NCI-H1105 (cell line): ENCODE measurements at places on chromosomes 3 and 15.
A peak's percentile ranks its signal among the peaks of the same experiment; 100 is the strongest.

- no peak for DNase-seq
Observed at GRCh38 chr15:98443526-98443925, 204.8 kb upstream of the IGF1R start.

GRCh38 chr3:40546816-40547215 lies 22.1 kb downstream of the ZNF621 start:
- no peak for DNase-seq

- no peak for DNase-seq
Observed at GRCh38 chr3:48826451-48826850, 21.2 kb downstream of the PRKAR2A start.

DNA sequence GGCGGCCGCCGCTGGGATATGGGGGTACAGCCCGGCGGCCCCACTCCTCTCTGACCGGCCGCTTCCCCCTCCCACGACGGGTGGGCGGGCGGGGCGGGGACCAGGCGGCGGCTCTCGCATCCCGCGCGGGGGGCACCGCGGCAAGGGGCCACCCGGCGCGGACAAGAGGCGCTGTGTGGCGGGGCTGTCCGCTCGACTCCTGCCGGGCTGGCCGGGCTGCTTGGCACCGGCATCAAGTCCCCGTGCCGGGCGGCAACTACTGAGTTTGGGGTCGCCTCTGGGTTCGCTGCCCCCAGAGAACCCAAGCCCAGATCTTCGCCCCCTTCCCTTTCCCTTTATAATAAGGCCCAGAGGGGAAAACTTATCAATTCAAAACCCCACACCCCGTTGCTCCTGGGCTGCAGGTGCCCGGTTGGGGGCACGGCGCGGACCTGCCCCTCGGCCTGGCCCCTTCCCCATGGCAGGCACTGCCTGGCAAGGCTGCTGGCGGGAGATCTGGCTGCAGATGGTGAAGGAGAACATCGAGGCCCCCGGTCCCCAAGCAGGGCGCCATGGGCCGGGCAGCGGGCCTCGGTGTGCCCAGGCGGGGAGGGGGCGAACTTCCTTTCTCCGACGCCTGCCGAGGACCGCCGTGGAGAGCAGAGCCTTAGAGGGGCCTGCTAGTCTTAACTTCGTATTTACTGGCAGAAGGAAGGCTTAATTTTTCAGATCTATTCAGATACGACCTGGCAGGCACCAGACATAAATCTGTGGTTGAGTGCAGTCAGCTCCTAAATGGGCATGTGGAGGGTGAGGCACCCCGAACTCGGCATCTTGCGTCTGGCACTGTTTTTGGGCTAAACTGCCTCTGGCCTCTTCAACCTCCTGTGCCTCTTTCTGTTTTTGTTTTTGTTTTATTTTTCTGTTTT lies 911 bp downstream of the APBA2 start:
- DNase-seq: no peak

DNA sequence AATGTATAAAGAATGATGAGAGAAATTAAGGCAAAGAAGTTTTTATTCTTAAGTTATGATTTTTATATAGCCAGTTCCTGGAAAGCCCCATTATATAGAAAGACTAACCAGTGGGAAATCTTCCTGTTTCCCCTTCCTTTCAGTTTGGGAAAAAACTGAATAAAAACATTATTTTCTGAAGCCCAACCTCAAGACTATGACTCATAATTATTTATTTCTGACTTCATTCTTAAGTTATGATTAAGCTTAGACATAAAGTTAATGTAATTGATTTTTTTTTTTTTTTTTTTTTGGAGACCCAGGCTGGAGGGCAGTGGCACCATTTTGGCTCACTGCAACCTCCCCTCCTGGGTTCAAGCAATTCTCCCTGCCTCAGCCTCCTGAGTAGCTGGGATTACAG lies 55.8 kb downstream of the TRPC1 start:
- no peak for DNase-seq

- DNase-seq: no peak
Observed at GRCh38 chr15:33959844-33960548, 8.3 kb upstream of the CHRM5 start.

DNA sequence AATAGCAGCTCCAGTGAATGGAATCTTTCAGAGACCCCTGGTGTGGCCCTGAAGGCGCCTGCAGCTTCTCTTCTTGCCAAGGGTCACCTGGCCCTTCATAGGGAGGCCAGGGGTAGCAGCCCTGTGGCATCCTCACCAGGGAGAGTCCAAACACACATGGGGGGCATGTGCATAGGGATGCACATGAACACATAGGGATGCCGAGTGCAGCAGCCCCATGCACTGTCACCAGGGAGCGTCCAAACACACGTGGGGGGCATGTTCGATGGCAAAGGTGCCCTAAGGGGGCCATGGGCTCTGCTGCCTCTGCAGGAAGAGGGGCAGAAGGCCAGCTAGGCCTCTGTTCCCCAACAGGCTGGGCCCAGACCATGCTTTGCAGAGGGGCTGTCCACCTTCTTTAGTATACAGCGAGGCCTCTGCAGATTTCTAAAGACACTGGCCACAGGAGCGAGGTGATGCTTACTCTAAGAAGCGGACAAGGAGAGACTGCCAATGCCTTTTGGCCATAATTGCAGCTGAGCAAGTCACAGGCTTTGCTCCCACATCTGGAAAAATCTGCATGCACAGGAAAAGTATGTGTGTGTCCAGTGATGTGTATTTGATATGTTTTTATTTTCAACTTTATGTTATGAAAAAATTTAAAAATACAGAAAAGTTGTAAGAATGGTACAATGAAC lies 21.0 kb downstream of the ANAPC13 start:
- no peak for DNase-seq

DNA sequence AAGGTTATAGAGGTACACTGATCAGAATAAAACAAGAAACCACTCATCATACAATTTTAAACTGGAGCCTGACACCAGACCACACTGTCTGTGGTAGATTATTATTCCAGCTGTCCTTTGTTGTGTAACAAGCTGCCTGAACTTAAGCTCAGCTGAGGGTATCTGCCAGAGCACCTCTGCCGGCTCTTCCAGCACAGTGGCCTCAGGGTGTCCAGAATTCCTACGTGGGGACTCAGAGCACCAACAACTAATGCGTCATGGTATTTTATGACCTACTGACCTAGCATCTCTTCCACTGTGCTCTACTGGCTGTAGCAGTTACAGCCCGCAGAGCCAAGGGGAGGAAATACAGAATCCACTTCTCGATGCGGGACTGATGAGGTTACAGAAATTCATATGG lies 15.6 kb upstream of the RAF1 start:
- DNase-seq: no peak

DNA sequence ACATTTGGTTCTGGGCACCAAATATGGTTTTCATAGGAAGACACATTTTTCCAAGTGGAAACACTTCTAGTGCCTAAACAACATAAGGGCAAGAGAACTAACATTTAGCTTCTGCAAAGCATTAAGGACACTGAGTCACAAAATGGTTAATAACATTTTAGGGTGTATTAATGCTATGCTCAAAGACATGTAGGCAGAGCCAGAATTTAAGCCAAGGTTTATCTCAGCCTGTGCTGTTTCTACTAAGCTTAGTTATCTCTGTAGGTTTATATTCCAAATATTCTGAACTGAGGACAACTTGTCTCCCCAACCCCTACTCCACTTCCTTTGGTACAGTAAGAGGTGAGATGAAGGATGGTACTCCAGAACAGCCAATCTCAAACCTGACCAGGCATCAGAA lies 54.1 kb upstream of the AKAP13 start:
- no peak for DNase-seq

GRCh38 chr3:32460031-32460749 lies 42.5 kb downstream of the CMTM6 start:
- peak; percentile 64 for DNase-seq

- no peak for DNase-seq
Observed at GRCh38 chr3:144774897-144775296, 803.3 kb downstream of the DIPK2A start.

DNA sequence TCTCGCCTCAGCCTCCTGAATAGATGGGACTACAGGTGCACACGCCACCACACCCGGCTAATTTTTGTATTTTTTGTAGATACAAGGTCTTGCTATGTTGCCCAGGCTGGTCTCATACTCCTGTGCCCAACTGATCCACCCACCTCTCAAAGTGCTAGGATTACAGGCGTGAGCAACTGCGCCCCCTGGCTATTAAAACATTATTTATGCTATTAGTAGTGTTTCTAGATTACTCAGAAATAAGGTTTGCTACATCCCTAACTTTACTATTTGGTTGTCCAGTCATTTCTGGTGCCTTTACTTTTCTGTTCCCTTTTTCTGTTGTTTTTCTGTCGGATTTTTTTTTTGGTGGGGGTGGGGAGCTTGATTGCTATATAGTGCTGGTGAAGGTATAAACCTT lies 393.6 kb upstream of the TPM1 start:
- no peak for DNase-seq

DNA sequence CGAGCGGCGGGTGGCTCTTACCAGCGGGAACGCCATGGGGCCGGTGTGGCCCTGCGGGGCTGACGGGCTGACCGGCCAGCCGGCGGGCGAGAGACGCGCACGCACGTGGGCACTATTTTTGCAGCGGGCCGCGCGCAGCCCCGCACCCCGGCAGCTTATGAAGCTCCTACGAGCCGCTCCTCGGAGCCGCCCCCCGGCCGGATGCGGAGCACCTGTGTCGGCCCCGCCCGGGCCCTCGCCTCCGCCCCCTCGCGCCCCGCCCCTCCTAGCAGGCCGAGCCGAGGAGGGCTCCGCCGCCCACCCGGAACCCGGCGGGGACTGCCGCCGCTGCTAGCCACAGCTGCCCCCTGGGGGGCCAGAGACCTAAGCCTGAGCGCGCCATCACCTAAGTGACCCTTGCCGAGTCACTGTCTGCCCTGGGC lies 683 bp upstream of the CPEB1 start:
- DNase-seq: no peak

DNA sequence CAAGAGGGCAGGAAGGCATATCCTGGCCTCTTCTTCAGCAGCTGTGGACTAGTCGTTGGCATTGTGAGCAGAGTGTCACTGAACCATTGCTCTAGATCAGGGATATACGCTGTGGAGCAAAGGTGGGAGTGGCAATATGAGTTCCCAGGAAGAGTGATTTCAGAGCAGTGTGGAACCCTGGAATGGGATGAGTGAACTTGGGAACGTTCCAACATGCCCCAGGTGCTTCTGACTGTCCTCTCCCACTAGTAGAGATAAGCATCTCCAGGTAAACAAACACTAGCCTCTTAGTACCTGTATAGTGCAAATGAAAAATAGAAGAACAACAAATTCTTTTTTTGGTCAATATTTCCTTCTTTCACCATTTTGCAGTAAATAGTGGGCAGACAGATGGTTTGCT lies 123.6 kb upstream of the VEPH1 start:
- peak; percentile 34 for DNase-seq

DNA sequence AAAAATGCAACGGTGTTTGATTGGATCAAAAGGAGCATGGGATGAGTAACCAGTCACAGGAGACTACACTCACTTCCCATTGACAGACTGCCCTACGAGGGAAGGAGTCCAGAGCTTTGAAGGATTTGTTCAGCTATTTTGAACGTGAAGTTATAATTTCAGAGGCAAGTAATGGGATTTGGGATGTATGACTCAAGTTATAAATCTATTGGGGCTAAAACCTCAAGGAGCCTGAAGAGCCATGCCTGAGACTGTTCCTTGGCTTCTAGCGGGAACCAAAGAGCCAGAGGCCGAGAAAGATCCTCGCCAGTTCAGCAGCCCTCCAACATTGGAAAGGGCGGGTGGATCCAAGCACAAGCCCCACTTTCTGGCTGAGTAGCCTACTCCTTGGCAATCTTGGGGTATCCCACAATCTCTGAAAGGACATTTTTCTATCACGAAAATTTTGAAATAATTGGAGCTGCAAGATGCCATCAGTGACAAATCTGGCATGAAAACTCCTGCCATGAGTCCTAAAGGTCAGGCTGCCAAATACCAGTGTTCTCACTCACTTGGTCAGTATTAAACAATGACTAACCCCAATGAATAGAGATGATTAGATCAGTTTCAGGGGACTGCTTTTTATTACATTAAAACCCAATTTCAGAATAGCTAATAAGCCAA lies 48.6 kb upstream of the SLCO2A1 start:
- no peak for DNase-seq

DNA sequence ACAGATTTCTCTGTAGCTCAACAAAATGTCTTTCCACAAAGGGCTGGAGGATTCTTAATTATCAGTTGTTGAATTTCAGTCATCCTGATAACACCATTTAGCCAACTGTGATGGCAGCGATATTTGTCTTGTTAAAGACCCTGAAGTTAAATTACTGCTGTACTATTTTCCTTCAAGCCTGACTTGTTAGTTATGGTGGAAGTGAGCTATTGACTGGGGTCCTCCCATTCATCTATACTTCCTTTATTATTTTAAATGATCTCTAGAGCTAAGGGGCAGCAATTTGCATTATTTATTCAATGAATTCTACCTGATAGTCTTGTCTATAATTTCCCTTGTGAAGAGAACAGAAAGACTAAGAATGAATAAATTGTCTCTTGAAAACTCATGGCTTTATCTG lies 64.1 kb downstream of the RBMS3 start:
- no peak for DNase-seq

DNA sequence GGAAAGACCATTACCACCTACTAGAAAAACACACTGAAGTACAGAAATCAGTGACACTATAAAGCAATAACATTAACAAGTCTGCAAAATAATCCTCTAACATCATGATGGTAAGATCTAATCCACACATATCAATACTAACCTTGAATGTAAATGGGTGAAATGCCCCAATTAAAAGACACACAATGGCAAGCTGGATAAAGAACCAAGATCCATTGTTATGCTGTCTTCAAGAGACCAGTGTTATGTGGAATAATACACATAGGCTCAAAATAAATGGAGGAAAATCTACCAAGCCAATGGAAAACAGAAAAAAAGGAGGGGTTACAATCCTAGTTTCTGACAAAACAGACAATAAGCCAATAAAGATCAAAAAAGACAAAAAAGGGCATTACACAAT lies 13.5 kb downstream of the OR5K3 start:
- DNase-seq: no peak

DNA sequence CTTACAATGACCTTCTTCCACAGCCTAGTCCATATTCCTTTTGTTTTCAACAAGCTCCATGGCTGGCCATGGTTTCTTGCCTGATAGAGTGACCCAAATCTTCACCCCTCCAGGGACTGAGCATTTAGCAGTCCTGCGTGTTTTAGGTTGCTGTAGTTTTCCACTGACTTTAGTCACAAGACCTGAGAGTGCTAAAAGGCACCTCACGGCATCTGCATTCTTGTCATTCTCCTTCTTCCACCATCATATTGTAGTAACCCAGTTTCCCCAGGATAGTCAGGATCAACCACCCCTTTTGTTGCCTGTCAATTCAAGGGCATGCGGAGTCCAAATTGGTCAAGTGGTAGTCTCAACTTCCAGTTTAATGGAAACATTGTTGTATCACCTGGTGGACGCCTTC lies 20.8 kb downstream of the HTR3C start:
- no peak for DNase-seq
